T-helper 17 cell (primary cell): ENCODE measurements at places on chromosomes 3 and 15.

- DNase-seq: no peak
Measured at GRCh38 chr3:113128386-113129015, 82.9 kb upstream of the BOC start.

GRCh38 chr3:172517859-172518466 is 5.3 kb downstream of the TNFSF10 start:
- DNase-seq: no peak

DNA sequence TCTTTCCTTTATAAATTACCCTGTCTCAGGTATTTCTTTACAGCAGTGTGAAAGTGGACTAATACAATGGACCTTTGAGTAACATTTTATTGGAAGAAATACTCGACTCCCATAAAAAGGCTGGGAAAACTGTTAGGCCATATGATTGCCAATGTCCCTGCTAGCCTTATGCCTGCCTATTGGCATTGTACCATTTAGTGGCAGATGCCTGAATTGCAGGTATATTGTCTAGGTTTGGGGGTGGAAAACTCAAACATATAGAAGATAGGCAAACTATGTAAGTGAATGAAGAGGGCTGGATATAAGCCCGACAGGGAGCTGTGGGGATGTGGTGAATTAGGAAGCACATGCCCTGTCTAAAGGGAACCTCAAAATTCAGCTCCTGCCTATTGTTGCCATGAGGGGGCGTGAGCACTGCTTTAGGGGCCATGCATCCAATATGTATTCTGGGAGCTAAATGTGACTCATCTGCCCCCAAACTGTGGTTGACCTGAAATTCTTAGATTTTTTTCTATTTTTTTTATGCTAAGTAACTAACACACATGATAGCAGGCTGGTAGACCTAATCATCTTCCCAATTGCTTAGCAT is 65.2 kb upstream of the TRA2B start:
- no peak for DNase-seq

DNA sequence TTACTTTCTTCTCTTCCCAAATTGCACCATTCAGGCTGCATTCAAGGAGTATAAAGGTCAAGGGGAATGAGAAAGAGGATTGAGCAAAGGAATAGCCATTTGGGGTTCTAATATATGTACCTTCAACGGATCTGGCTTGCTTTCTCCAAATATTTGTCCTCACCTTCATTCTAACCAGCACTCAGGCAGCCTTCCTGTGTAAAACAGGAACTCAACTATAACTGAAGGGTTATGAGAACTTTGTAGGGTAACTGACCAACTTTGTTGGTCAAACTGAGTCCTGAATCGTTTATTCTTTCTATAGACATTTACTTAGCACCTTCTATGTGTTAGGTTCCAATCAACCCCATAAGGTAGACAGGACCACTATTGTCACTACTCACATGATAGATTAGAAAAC is 5.1 kb upstream of the CPOX start:
- no peak for DNase-seq

DNA sequence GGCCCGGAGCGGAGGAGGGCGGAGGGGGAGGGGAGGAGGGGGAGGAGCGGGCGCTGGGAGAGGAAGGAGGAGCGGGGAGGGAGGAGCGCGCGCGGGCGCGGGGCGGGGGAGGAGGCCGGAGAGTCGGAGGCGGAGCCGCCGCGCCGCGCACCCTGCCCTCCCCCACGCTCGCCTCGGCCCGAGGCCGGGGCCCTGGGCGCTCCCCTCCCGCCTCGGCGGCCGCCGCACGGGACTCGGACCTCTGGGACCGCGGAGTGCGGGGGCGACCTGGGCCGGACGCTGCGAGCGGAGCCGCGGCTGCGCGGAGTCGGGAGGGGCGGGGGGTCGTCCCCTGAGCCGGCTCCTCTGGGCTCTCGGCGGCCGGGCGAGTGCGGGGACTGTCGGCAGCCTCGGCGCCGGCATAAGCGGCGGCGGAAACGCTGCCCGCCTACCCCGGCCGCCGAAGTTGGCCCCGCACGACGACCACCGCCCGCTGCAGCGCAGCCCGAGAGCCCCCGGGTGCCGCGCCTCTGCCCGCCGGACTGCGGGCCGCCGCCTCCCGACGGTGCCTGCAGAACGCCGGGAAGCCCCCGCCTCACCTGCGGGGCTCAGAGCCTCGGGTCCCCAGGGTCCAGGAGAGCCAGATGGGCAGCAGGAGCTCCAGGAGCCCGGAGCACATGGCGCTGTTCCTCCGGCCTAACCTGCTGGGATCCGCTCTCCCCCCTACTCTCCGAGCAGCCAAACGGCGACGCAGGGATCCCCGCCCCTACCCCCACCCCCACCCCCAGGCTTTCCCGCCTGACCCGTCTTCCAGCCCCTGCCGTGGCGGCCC is 406 bp upstream of the GABRB3 start:
- DNase-seq: no peak

DNA sequence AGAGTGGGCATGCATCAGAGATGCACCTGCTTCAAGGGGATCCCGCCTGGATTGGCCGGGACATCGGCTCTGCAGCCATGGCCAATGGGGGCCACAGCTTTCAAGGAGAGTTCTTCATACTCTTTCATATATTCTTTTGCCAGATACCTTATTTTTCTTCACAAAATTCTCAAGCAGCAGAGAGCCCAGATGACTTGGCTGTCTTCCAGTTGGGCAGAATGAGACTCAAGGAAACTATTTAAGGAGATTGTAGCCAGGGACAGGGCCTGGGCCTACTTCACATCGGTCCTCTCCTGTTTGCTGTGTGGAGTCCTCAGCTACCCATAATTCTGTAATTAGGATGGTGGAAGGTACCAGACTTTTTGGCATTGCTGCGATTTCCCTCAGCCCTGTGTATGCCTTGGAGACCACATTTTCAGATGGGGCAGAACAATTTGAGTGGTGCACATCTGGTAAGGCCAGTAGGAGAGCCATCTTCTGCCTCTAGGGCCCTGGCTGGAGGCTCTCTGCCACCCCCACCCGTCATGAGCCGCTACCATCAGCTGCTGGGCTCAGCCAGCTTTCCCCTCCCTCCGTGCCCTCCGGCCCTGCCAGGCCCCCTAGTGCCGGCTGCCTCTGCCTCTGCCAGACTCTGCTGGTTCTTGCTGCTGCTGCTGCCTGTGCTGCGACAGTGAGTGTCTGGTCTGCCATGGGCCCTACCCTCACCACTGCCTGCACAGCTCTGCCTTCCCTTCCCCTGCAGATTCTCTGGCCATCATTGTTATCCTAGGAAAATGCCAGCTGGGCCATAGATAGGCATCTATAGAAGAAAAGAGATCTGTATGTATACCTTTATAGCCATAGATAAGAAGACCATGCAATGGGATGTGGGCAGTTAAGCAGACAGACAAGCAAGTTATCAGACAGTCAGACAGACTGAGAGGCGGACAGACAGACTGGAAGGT is 6.7 kb downstream of the PLIN1 start:
- DNase-seq: no peak

DNA sequence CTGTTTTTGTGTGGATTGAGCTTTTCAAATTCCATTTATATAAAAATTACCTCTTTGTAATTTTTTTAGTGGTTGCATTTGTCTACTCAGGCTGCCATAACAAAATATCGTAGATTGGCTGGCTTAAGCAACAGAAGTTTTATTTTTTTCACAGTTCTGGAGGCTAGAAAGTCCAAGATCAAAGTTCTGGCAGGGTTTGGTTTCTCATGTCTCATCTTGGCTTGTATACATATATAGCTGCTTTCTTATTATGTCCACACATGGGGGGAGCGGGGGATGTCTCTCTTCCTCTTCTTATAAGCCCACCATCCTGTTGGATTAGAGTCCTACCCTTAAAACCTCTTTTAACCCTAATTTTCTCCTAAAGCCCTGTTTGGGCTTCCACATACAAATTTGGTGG is 28.5 kb downstream of the MGA start:
- DNase-seq: no peak

GRCh38 chr3:184660931-184661330 is 50.9 kb downstream of the MAGEF1 start:
- DNase-seq: no peak

- no peak for DNase-seq
Measured at GRCh38 chr15:77825546-77825945, 192.8 kb upstream of the LINGO1 start.

DNA sequence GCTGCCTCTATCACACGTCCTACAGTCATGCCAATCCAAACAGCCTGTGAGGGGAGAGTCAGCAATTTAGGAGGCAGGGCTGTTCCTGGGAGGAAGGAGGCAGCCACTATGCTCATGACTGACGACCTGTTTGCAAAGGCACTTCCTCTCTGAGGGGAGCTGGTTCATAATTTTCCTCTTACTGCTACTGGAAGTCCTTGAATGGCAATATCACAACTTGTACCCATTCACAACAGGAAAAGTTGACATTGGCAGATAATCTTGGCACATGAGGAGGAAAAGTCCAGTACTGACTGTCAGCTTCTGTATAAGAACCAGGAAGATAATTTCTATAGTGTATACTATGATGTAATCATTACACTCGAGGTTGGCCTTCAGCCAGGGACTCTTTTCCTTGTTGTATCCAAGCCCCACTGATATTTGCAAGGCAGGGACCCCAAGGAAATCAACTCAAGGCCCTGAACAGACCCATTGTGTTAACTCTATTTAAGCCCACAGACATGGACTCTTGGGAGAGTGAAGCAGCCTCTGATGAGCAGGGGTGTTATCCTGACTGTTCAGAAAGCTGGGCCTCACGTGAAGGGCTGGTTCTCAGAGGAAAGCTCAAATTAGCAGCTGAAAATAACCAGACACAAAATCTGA is 267.3 kb upstream of the ADAMTS9 start:
- DNase-seq: no peak

- DNase-seq: no peak
Measured at GRCh38 chr3:103367481-103367880, 932.7 kb downstream of the ZPLD1 start.

GRCh38 chr3:139528281-139528680 is 11.3 kb downstream of the RBP1 start:
- no peak for DNase-seq

GRCh38 chr3:31142543-31142942 is 248.1 kb upstream of the GADL1 start:
- DNase-seq: no peak

GRCh38 chr3:143657391-143657790 is 190.9 kb downstream of the SLC9A9 start:
- DNase-seq: no peak

GRCh38 chr3:84637272-84637671 is 321.5 kb upstream of the CADM2 start:
- no peak for DNase-seq

DNA sequence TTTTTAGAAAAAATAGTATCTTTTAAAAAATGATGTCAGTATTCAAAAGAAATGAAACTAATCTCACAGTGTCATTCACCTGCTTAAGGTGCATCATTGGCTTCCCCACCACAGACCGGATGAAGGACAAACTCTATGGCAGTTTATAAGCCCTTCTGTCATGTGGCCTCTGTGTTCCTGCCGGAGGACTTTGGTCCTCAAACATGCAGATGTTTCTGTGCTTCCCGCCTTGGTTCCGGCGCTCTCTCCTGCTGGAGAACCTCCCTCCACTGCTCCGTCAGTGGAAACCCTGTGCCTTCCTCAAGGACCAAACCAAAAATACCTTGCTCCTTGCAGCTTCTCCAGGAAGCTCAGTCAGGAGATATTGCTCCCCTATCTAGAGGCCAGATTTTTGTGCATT is 326.3 kb downstream of the UACA start:
- no peak for DNase-seq

DNA sequence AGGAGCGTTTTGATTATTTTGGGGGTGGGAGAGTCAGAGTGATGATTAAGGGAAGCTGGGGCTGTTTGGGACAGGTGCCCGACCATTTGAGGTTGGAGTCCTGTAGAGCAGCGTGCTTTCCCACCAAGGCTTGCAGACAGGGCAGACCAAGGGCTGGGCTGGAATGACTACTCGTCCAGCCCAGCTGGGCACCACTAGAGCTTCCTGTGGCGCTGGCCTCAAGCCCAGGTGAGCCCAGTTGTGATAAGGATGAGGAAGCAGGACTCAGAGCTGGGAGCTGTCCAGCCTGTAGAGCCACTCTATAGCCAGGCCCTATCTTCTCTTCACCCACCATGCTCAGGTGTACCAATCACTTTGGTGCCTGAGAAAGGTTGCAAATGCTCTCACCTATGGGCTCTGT is 75.8 kb upstream of the ACAN start:
- DNase-seq: no peak

- no peak for DNase-seq
Measured at GRCh38 chr3:71511037-71511436, 72.5 kb downstream of the FOXP1 start.

DNA sequence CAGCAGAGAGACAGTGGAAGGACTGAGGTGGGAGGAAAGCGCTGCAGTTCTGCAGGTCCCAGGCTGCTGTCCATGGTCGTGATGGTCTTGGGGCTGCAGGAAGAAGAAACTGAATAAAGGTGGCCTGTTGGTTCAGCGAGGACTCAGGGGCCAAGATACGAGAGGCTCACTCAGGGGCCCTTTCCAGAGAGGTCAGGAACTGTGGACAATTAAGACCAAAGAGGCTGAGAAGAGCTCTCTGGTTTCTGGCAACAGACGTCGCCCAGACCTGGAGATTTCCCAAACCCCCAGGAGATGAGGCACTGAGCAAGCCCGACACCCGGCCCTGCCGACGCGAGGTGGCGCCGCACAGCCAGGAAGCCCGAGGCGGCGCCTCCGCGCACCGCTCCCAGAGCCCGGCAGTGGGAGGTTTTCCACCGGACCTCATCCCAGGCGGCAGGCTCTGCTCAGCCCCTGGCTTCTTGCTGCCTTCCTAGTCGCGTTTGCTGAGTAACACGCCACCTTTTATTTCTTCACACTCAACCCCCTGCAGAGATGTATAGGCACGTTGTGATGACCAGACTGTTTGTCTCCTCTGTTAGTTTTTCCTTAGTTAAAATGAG is 56.4 kb upstream of the ARRDC4 start:
- DNase-seq: no peak

- no peak for DNase-seq
Measured at GRCh38 chr15:99257107-99257750, 5.9 kb downstream of the LRRC28 start.

DNA sequence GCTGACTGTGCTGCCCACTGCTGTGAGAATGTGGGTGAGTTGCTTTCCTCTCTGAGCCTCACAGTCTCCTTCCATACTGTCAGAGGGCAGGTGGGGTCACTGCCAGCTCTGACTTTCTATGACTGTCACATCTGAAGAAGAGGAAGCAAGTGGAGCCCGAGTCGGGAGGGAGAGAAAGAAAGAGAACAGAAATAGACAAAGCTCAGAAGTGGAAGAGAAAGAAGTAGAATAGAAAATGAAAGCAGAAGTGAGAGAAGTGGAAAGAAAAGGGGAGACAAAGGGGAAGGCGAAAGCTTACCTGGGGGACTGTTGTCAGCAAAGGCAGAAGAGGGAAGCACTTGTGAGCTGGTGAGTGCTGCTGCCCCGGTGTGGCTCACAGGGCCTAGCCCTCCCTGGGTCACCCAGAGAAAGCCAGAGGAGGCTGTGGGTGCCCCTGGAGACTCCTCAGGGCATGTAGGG is 57.9 kb downstream of the EPHB1 start:
- DNase-seq: no peak

- DNase-seq: no peak
Measured at GRCh38 chr15:35458176-35458856, 87.6 kb downstream of the DPH6 start.

- DNase-seq: no peak
Measured at GRCh38 chr3:68056556-68056955, 402.1 kb upstream of the SUCLG2 start.

GRCh38 chr15:80549654-80550053 is 145.5 kb upstream of the ABHD17C start:
- no peak for DNase-seq

- no peak for DNase-seq
Measured at GRCh38 chr3:168951368-168951767, 712.1 kb downstream of the MECOM start.

- DNase-seq: peak; percentile 19
Measured at GRCh38 chr3:182793663-182794454, 555 bp downstream of the ATP11B start.
